SK-MEL-5 (cell line): ENCODE measurements at places on chromosomes 6 and 20.

DNA sequence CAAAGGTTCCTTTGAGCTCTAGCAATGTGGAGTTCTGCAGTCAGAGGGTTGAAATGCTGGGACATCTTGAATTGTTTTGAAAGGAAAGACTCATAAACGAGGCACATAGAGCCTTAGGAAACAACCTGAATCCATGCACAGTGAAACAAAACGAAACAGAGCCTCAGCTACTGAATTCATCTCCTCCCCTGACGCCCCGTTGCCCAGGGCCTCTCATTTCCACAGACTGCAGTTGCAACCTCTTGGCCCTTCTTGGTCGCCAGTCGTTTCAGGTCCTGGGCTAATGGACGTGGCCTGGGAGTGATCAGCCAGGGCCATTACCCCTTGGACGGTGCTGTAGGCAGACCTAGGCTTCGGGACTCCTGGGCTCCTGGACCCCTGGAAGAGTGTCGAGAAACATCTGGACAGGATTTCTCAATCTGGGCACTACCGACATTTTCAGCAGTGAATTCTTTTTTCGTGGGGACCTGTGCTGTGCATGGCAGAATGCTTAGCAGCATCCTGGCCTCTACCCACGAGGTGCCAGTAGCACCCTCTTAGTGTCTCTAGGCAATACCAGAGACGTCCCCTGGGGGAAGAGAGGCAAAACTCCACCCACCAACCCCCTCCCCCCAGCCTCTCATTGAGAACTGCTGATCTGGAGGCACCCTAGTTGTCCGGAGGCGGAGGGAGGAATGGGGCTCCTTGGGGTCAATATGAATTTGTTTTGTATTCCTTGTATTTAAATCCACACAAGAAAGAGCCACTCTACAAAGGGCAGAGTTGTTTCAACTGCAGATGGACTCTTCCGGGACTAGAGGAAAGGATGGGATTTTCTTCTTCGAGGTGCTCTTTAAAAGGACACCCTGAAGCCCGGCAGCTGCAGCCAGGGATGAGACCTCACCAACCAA, 50.2 kb downstream of the TMEM242 start:
- DNase-seq, result peak; percentile 36

- peak; percentile 21 for DNase-seq
Observed at GRCh38 chr6:153058291-153058690, 55.8 kb upstream of the MTRF1L start.

GRCh38 chr20:47561603-47562583, 60.2 kb downstream of the NCOA3 start:
- no peak for DNase-seq

- peak; percentile 58 for DNase-seq
Observed at GRCh38 chr20:61724376-61724775, 341.3 kb downstream of the TAF4 start.

DNA sequence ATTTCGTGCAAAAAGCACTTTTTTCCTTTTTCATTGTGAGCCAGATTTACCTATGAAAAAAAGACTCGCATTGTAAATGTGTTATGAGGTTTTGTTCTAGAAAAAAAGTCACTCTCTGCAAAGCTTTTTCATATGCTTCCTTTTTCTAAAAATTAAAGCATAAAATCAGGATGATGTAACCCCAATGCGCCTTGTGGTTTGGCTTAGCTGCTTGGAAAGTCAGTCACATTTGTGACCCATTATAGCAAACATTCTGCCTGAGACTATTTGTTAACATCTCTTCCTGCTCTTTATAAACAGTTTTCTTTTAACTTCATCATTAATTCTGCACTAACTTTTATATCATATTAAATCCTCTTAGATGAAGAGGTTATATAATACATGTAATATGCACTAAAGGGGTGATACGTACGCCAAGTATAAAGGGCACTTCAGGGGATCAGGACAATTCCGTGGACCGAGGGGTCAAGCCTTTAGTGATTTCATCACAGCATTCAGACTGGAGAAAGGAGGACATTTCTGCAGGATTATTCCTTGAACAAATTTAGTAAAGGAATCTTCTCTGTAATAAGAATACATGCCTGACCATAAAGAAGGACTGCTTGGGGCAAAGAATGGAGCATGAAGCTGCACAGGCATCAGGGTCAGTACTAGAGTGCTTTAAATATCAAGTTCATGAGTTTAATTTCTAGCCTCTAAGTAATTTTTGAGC, 48.1 kb upstream of the SMLR1 start:
- no peak for DNase-seq

DNA sequence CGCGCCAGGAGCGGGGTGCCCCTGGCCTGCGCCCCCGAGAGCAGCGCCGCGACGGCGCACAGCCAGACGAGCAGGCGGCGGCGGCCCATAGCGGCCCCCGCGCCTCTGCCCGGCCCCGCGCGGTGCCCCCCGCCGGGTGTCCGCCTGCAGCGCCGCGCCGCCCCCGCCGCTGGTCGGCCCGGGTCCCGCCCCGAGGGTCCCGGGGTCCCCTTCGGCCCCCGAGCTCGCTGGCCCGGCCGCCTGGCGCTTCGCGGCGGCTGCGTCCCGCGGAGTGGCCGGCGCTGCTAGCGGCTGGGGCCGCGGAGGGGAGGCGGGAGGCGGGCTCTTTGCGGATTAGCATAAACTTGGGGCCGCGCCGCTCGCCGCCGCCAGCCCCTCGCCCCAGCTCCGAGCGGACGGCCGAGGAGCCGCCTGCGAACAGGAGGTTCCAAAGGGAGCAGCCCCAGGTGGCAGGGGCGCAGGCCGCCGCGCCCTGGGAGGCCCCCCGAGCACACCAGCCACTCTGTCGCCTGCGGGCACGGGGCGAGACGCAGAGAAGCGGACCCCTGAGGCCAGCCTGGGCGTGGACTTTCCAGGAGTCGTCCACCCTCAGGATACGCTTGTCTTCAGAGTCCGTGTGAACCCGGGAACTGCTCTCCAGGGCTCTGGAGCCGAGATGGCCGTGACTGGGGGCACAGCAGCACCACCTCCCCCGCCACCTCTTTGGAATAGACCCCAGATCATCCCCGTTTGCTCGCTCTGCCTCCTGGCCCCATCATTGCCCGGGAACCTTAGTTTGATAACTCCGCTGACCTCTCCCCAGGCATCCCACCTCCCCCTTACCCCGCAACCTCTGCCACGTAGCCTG, at the start of gene EMILIN3:
EMILIN3 (minus strand) TSS at position 273 of the 847 bp plus-strand sequence; CDS start at position 89, 184 bp downstream.
- DNase-seq, result no peak

- no peak for DNase-seq
Observed at GRCh38 chr6:15320693-15321092, 74.8 kb downstream of the JARID2 start.

GRCh38 chr20:62232194-62232593, 6.1 kb upstream of the OSBPL2 start:
- DNase-seq, result no peak

DNA sequence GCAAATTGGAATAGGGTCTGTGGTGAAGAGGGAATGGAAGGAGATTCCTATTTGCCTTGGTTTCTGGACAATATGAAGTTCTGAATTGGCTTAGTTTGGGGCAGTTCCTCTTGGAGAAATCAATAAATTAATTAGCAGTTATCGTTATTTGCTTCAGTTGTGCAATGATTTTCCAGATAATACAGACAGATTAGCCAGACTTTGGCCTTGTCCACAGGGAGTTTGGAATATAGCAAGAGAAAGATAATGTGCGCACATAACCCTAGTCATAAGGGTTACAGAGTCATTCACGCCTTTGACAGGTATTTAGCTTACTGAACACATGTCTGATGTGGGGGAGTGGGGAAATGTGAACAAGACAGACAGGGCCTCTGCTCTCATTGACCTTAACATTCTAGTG, 1.3 kb downstream of the ATRN start:
- DNase-seq, result no peak

DNA sequence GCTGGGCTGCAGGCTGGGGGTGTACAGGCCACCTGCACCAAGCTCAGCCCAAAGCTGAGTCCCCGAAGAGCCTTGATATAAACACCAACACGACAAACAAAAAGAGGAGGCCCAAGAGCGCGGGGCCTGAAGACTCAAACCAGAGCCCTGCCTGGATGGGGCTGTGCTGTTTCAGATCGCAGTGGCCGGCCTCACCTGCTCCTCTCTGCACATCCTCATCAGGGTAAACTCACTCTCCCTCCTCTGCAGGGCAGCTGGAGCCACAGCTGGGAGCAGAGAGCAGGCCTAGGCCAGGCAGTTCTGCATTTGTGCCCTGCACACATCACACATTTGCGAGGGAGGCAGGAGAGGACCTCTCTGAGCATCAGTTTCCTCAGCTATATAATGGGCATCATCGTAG, 3.7 kb upstream of the RBM38 start:
- no peak for DNase-seq

- peak; percentile 14 for DNase-seq
Observed at GRCh38 chr6:35727935-35728682, 8.7 kb upstream of the ARMC12 start.

DNA sequence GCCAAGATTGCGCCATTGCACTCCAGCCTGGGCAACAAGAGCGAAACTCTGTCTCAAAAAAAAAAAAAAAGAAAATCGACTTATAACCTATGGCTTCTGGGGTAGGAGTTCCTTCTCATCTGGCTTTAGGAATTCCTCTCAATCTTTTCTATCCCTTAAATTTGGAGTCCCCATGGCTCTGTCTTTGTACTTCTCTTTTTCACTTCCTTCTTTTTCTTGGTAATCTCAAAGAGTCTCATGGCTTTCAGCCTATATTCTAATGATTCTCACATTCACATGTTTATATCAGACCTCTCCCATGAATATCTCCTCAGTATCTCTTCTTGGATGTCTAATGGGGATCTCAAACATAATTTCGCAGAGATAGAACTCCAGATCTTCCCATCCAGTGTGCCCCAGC, 42.8 kb upstream of the RALGAPA2 start:
- no peak for DNase-seq

- DNase-seq, result no peak
Observed at GRCh38 chr6:83231146-83231545, 38.0 kb downstream of the RWDD2A start.

DNA sequence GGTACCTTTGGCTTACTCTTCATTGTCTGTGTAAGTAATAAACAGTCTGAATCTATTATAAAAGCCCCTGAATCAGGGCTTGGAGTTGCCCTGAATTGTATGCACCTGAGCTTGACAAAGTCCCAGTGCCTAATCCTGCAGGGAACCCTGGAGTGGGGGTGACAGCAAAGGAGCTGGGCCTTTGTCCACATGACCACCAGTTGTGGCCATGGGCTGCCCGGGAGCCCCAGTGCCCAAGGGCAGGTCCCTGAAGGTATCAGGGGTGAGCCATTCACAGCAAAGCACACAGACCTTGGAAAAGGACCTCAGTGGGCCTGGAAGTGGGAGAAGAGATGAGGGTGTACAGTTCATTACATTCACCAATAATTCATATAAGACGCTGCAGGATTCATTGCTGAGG, 94.2 kb downstream of the BANF2 start:
- DNase-seq, result no peak

DNA sequence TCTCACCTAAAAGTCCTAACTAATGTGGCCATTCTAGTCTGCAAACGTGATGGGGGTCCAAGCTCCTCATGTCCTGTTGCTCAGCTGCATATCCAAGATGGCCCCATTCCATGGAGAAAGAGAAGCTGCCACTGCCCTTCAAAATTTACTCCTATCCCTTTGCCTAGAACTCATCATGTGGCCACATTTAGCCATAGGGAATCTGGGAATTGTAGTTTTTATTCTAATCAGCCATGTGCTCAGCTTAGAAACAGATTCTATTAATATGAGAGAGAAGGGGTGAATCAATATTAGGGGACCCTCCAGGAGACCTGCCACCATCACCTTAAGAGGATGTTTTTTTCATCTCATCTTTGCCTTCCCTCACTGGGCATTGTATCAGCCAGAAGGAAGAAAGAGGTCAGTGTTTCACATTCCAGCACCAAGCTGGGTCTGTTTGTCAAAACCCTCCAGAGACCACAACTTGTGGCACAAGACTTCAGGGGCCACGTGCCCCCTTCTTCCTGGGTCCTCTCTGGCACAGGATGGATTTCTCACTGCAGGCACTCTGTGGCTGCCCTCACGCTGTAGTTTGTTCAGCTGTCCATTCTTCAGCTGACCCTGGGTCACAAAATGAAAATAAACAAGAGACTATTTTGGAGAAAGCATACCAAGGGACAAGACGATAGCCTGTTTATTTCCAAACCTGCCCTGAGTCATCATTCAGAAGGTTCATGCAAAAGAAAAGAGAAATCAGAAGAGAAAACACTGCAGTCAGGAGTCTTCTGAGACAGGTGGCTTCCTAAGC, 172.0 kb downstream of the EYA2 start:
- DNase-seq, result peak; percentile 12

DNA sequence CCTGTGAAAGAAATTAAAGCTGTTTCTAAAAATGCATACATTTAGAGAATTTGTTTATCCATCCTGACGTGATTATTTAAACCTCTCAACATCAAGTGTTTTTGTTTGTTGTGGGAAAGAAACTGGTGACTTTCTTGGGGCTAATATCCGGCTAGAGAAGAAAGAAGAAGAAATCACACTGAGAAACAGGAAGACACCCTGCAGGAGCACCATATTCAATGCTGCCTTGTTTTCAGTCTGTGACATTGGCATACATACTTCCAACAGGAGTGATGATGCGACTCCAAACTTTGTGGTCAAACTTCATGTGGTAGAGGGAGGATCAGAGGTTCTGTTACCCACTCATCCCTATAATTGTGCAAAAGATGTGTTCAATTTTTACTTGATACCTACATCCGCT, 997.6 kb upstream of the CITED2 start:
- peak; percentile 12 for DNase-seq
